Activated CD4-positive, alpha-beta T cell treated with anti-CD3 and anti-CD28 coated beads for 36 hours (primary cell): ENCODE measurements at places on chromosomes 7 and 10. TPM values are rescaled to one million over a fixed set of nuclear protein-coding genes. Genes with fewer than 3 reads are reported as not detected.
A peak's percentile ranks its signal among the peaks of the same experiment; 100 is the strongest.

DNA sequence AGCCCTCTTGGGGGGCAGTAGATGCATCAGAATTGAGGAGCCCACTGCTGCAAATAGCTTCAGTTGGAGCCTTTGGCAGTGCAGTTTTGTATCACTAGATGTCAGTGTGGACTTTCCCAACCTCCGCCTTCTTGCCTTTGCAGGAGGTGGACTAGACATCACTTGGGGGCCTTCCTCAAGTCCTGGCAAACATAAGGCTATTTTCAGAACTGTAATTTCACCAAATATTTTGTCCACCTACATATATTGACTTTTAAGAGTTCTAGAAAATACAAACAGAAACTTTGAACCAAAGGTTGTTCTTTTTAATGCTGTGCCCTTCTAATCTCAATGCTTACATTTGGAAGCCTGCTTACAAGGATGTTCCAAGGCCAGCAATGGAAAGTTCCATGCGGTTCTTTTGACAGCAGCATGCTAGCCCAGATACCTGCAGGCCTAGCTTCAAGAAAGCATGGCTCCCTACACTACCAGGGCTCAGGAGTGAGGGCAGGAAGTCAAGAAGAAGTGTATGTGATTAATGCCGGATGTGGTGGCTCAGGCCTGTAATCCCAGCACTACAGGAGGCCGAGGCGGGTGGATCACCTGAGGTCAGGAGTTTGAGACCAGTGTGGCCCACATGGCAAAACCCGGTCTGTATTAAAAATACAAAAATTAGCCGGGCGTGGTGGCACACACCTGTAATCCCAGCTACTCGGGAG lies 8.0 kb upstream of the ZNRF2 start:
- peak; percentile 69 for DNase-seq

GRCh38 chr10:71716426-71716825 lies 3.2 kb downstream of the C10orf105 start:
- no peak for DNase-seq

DNA sequence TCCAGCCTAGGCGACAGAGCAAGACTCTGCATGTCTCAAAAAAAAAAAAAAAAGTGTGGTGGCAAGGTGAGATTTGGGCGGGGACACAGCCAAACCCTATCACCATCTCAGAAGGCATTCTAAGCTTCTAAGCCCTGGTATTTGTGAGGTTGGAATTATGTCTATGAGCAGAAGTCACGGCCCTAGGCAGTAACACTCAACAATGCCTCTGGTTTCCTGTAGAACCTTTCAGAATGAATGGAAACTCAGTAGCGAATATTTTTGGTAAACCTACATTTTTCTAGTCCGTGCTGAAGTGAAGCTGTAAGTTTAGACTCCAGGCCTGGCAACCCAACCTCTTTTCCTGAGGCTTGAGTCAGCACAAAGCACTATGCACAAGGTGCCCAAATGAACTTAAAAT lies 88.3 kb downstream of the FAM107B start:
- DNase-seq, result peak; percentile 29

Gene PRKCQ
- total RNA-seq, result 39.0 TPM

DNA sequence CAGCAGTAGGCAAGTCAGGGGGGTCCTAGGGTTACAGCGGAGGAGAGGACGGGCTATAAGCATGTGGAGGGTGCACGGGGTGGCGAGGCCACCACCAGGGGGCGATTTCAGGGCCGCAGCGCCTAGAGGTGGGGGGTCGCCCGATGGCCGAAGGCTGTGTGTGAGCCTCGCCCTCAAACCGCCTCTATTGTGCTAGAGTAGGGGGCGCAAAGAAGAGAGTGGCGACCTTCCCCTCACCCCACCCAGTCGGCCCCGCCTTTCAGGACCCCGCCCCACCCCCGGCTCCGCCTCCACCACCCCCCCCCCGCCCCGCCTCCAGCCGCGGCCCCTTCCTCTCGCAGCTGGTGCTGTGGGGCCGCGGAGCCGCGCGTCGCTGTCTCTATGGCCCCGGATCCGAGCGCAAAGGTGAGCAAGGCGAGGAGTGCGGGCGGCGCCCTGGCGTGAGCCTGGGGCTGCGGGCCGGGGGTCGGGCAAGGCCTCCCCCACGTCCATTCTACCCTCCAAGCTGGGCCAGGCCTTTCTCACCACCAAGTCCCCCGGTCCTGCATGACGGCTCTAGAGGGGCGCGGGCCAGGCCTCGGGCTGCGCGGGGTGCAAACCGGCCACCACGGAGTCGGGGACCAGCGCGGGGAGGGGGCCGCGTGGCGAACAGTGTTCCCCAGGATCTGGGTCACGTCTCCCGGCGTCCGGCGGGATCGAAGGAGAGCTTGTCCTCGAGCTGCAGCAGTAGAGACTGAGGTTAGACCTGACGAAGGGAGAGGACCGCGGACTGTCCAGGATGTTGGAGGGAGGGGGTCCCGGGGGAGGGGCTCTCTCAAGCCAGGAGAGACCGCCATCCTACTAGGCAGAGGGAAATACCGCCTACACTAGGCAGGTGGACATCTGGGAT lies at the start of gene SEMA4G:
SEMA4G (plus strand) TSS at position 318 of the 889 bp plus-strand sequence. CDS start 3,409 bp downstream, outside the sequence.
- DNase-seq, result peak; percentile 62

GRCh38 chr7:140475747-140476333 lies 3.5 kb downstream of the MKRN1 start:
- DNase-seq, result peak; percentile 65

- no peak for DNase-seq
These were observed 287.4 kb downstream of the SKIDA1 start for GRCh38 chr10:21238044-21238443.

GRCh38 chr10:13769946-13770345 lies 183.2 kb downstream of the PRPF18 start:
- DNase-seq, result no peak

DNA sequence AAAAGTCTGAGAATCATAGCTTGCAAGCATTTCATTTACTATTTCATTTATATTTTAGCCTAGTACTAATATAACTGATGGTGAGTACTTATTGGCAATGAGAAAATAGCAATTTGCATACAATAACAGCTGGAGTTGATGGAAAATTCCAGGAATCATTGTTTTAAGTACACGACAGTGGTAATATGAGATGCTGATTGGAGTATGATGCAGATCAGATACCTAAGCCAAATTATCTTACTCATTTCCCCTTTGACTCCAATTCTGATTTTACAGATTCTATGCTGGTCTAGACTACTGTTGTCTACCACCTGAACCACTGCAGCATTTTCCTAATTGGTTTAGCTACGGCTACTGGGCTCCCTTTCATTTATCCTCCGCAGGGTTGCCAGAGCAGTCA lies 36.7 kb downstream of the GNG11 start:
- DNase-seq, result no peak

- peak; percentile 7 for DNase-seq
These were observed 351.2 kb upstream of the AKR1E2 start for GRCh38 chr10:4474829-4475228.

Gene ADRB1
- total RNA-seq, result not detected

- no peak for DNase-seq
These were observed 201.7 kb upstream of the PTN start for GRCh38 chr7:137545059-137545716.

- no peak for DNase-seq
These were observed 175.7 kb upstream of the INHBA start for GRCh38 chr7:41878309-41879295.

Gene CCSER2
- 61.2 TPM for total RNA-seq

- no peak for DNase-seq
These were observed 116.3 kb downstream of the CFTR start for GRCh38 chr7:117596134-117596533.

Gene EGFR
- total RNA-seq, result not detected

Gene IDI2
- not detected for total RNA-seq

GRCh38 chr10:98425511-98426352 lies 10.8 kb upstream of the PYROXD2 start:
- peak; percentile 73 for DNase-seq

DNA sequence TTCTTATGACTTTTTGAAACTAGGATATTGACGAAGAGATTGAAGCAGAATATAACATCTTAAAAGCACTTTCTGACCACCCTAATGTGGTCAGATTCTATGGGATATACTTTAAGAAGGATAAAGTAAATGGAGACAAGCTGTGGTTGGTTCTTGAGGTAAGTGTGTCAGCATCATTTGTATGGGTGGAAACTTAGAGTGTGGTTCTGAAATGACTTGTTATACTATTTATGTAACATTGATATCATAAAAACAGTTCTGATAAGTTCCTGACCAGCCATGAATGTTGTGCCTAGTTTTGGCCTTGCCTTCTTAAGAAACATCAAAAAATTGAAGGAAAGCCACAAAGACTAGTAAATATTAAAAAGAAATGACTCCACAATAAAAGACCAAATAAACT lies 20.8 kb downstream of the MYO3A start:
- DNase-seq, result no peak

- DNase-seq, result peak; percentile 15
These were observed 37.0 kb upstream of the TES start for GRCh38 chr7:116173051-116174028.

Gene ITGB8
- 0.07 TPM for total RNA-seq

DNA sequence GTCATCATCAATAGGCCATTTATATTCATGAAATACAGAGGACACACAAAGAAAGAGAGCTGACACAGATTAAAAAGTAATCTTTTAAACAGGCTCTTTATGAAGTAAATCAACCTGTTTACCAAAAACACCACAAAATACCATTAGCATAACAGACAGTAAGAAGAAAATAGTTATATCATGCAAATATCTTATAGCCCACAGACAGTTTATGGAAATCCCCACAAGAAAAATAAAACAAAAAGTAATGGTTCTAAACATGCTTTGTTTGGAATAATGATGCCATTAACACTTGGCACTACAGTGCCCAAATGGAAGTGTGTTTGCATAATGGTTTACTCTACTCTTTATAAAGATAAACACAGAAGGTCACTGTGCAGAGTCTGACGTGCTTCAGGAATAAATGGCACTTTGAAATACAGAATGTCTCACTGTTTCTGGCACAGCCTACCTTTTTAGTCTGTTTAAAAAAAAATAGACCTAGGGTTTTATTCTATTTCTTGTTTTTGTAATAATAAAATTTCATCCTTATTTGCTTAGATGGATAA lies 30.1 kb downstream of the SEMA3D start:
- DNase-seq, result no peak

- DNase-seq, result no peak
These were observed 25.6 kb downstream of the PRLHR start for GRCh38 chr10:118569882-118570252.
